Esophagus muscularis mucosa (tissue), 4 donors: ENCODE measurements at places on chromosomes 6 and 20.

- no peak for DNase-seq
These were observed 622 bp downstream of the SS18L1 start for GRCh38 chr20:62143957-62144825.

GRCh38 chr20:57399587-57400155 lies 8.5 kb downstream of the RBM38 start:
- DNase-seq = no peak

DNA sequence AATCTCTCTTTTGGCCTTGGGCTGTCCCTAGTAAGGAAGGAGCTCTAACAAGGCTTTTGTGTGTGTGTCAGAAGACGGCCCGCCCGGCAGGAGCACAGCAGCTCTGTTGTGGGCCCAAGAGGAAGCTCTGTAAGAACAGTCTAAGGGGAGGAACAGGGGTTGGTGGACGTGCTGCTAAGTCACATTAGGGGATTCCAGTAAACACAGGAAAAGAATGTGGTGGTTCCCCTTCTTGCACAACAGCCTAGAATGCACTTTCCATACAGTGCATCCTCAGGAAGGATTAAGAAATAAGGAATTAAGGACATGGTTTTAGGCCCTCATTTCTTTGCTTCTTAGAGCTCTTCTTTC lies 114.5 kb downstream of the RNF144B start:
- peak; percentile 92 for DNase-seq

GRCh38 chr6:139514819-139515218 lies 140.4 kb upstream of the CITED2 start:
- no peak for DNase-seq

- no peak for DNase-seq
These were observed 176.8 kb downstream of the NFATC2 start for GRCh38 chr20:51365670-51366069.

DNA sequence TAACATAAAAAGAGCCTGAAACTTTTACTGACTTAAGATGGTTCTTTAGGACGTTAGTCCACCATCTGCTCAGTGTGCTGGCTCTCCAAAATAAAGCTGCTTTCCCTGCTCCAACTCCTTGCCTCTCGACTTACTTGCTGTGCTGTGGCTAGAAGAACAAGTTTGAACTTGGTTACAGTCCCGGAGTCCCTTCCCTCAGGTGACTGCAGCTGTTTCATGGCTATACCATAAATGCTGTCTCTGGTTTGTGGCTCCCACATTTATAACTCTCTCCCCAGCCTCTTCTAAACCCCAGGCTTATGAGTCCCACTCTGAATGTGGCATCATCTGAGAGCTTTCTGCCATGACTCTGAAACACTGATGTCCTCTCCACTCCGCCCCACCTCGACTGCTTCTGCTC lies 306.4 kb upstream of the PRND start:
- DNase-seq = peak; percentile 87

GRCh38 chr6:45722876-45723275 lies 292.8 kb downstream of the CLIC5 start:
- no peak for DNase-seq

GRCh38 chr6:129490521-129491255 lies 219.3 kb downstream of the ARHGAP18 start:
- no peak for DNase-seq

GRCh38 chr6:158662954-158663624 lies 13.2 kb downstream of the SYTL3 start:
- DNase-seq = no peak

- no peak for DNase-seq
These were observed 124.2 kb upstream of the FAM83B start for GRCh38 chr6:54722328-54722727.

GRCh38 chr20:33232486-33233072 lies 3.2 kb upstream of the BPIFA1 start:
- DNase-seq = no peak

DNA sequence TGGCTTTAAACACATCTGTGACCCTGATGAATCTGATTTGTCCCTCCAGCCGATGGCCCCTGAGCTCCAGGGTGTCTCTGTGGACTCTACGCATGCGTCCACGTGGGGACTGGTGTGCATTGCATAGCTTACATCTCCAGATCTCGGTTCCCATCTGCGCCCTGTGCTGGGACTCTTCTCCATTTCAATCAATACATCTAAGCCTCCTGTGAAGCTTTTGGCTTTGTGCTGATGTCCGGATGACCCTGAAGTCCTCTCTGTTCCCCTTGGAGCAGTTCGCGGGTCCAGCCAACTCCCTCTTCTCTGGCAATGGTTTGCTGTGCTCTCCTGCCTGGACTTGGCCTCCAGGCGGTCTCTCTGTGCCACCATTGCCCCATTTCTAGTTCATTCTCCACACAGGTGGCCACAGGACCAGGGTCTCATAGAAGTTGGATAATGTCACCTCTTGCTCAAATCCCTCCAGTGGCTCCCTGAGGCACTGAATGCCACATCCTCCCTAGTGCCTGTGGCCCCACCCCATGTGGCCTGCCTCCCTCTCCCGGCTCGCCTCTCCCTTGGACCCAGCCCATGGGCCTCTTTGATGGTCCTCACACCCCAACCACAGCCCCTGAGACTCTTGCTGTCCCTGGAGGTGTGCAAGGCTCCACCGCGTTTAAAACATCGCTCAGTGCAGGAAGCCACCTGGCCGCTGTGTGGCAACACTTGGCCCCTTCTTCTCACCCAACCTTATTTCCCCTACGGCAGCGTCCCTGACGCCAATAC lies 155.4 kb downstream of the SYCP2 start:
- peak; percentile 91 for DNase-seq

GRCh38 chr6:101912311-101912710 lies 518.8 kb downstream of the GRIK2 start:
- no peak for DNase-seq

GRCh38 chr6:125815080-125815910 lies 24.5 kb downstream of the NCOA7 start:
- DNase-seq = no peak

GRCh38 chr6:63558278-63558677 lies 14.0 kb upstream of the LOC128125822 start:
- no peak for DNase-seq

GRCh38 chr20:24701668-24702067 lies 232.2 kb downstream of the SYNDIG1 start:
- DNase-seq = peak; percentile 64

DNA sequence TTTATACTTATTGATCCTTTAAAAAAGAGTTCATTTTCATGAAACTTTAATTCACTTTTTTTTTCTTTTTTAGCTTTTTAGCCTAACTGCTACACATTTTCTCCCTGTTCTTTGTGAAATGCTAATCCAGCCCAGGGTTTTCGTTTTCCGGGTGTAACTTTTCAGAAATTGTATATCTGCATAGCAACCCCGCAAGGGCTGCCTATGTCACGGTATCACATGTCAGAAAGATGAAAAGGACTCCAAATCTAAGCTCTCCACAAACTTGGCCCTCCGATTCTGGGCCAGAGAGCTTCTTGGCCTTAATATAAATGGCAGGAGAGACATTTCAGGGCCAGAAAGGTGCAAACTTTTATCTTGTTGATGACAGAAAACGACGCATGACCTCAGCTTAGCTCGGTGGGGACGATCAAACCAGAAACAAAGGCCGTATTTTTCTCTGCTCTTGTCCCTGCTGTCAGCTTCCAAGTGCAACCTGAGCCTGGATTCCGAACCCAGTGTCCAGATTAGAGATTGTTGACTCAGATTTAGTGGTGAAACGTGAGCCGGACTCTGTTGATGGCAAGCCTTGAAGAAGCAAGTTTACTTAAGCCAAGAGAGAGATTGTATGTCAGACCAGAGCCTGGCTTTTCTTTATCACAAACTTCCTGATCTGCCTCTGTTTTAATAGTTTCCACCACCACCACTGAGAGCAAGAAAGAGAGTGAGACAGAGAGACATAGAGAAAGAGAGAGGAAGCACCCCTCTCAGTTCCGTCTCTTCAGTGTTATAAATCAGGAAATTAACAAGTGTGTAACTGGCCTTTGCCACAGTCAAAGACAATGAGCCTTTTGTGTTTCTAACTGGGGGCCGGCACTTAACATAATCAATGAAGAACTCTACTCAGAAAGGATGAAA lies 157.8 kb downstream of the SCML4 start:
- DNase-seq = no peak
